GOT3 (cell line): ENCODE measurements at places on chromosomes 4 and X.

DNA sequence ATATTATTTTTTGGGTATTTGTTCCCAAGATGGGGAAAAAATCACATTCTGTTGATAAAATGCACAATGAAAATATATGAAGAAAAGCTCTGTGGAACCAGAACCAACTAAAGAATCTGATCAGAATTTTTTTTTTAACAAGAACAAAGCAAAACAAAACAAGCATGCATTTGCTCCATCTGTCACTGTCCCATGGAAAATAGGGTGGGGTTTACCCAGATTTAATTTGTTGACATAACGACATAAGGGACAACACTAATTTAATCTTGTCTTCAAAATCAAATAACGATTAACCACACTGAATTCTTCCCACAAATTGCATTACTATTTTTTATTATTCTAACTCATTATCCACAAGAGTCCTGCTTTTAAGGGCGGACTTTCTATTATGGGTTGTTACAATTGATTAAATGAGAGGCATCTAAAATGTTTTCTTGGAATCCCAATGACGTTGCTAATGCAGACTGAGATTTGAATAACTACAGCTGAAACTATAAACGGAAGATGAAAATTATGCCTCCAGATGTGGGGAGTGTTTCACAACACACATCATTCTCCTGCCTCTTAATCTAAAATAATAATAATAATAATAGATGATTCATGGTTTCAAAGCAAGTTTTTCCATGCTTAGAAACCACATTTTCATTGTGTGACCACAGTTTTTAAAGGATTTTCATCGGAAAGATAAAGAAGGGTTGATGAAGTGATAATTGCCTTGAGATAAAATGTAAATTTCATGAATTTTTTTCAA is 307.0 kb upstream of the CPEB2 start:
- no peak for DNase-seq

DNA sequence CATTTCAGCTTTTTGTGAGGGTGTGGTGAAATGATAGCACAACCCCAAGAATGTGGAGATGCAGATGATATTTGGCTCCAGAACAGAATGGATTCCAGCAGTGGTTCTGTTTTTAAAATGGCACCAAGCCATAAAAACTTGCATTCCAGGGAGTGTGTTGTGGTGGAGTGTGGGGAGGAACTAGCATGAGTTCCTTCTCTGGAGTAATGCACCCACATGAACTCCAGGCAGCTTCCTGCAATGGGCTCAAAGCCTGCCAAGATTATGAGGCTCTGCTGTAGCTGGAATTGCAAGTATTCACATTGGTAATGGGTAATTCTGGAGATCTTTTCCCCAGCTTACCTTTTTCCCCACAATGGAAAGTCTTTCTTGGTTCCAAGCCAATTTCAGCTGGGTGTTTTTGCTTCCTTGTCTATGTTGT is 161.4 kb downstream of the RAB28 start:
- no peak for DNase-seq

GRCh38 chr4:152594978-152595925 is 59.4 kb upstream of the FBXW7 start:
- DNase-seq, result no peak

GRCh38 chr4:4677556-4678522 is 136.0 kb upstream of the STX18 start:
- DNase-seq, result no peak

- no peak for DNase-seq
These were observed 546.1 kb downstream of the PPP4R3C start for GRCh38 chrX:26916991-26917390.

DNA sequence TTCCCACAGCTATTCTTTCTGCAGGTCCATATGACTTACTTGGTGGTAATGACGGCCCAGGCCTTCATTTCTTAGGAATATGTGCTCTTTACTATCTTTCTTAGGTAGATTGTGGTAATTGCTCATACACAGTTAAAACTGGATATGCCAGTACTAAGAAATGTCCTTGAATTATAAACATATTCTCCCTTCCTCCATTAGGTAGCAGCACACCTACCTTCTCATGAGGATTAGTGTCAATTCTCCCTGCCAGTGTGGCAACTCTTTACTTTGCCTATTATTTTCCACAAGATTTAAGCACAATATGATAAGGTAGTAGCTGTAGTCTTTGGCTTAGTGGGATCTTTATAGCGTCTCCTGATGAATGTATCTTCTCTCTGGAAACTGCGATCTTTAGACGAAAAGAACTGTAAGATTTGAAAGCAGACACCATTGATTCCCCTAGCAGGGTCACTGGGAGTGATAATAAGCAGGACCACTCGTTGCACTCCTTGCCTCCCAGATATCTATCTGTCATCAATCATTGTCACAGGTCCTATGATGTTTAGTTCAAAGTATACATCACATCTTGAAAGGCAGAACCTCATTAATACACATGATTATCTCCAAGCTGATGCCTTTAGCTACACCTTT is 1240.7 kb downstream of the C4orf33 start:
- no peak for DNase-seq

- DNase-seq, result no peak
These were observed 24.3 kb downstream of the LINC00632 start for GRCh38 chrX:140733766-140734342.

GRCh38 chrX:47746446-47746845 is 87.5 kb upstream of the UXT start:
- DNase-seq, result no peak

- no peak for DNase-seq
These were observed 172.4 kb downstream of the TLL1 start for GRCh38 chr4:166045457-166045856.

DNA sequence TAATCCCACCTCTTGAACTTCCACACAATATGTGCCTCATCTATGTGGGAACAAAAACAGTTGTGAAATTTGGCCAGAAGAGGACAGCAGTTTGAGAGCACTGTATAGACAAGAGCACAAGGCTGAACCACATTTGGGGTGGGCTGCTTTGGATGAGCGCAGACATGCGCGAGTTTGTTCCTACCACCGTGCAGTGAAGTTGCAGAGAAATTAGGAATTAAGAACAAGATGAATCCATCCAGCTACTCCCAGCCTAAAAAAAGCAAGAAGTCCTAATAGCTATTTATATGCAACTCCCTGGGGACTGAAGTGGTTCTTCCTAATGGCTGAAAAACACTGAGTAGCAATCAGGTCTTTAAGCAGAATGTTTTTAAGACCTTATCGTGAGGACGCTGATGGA is 1.0 kb downstream of the GAB3 start:
- no peak for DNase-seq

DNA sequence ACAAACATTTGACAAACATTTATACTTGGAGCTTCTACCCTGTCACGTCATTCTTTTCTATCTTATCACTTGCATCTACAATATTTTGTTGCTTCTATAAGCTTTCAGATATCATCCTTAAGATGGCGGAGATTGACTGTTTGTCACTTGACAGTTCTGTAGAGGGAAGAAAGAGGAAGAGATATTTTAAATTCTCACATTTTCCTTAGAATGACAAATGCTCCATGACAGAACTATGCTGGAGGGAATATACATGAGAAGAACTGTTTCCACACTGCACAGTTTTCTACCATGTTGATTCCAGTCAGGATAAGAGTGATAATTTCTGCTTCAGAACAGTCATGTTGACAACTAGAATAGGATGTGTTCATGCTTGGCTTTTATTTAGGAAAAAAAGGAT is 29.7 kb downstream of the FAM133A start:
- no peak for DNase-seq

GRCh38 chrX:120536061-120536460 is 24.7 kb downstream of the CUL4B start:
- DNase-seq, result no peak

DNA sequence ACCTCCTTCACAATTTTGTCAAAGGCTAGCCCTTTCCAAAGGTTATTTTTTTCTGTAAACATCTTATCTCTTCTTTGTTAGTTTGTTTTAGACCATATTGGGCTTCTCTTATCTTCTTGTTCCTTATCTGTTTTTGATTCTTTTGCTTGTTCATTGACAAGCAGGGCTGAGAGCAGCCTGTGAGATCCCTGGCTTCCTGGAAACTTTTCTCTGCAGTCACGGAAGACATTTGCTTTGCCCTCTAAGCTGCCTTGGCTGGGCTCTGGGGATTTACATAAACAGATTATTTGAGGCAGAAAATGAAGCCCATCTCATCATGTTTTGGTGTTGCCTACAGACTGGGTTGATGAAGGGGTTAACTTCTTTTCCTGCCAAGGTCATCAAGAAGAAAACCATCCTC is 157.4 kb upstream of the AMOT start:
- DNase-seq, result no peak

- DNase-seq, result peak; percentile 85
These were observed at the start of gene DDX3X for GRCh38 chrX:41333744-41334362. DDX3X (plus strand) TSS chrX:41334162; CDS start chrX:41334253, 91 bp downstream.

- DNase-seq, result no peak
These were observed 274.4 kb upstream of the RASGEF1B start for GRCh38 chr4:81746071-81746470.

- no peak for DNase-seq
These were observed 51.7 kb downstream of the ZFX start for GRCh38 chrX:24201216-24201615.

DNA sequence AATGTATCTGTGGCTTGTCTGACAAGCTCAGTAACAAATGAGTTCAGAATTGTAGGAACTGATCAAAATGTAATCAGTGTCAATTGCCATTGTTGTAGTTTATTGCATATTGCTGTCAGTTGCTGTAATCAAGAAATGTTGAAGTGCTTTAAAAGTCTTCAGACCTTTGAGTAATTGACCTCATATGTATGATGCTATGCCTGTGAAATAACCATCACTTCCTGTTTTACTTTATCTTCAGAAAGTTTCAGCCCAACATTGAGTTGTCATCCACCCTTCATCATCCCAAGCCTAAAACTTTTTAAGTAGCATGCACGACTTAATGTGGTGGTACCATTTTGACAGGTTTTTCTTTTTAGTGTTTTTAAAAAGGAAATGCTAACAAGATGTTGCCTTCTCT is 212.4 kb downstream of the ARHGAP10 start:
- no peak for DNase-seq

DNA sequence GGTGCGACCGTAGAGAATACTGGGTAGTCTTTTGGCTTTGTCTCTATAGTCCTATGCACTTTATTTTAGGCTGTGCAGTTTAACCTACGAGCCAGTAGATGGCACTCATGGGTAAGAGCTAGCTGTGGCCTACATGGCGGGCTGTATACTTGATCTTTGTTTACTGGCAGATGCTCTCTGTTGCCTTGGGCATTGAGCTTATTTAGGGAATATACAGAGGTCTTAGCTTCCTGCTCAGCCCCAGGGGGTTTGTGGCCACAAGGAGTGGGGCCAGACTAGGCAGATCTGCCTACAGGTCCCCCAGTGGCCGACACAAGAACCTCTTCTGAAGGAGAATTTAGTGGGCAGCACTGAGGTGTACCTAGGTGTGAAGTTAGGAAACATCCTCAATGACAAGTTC is 227.6 kb upstream of the HDX start:
- no peak for DNase-seq

DNA sequence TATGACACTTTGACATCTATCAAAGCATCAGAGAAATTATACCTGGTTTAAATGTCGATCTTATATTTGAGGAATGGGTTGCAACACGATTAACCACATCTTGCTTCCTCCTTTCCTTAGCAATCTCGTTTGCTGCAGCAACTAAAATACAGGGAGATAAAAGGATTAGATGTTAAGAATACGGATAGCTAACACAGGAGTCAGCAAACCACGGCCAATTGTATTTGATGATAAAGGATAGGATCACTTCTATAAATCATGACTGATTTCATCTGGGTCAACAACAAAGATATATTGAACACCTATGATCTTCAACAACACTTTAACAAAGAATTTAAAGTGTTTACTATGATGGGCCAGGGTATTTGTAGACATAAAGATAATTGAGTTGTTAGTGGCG is 5.0 kb downstream of the MAP7D3 start:
- DNase-seq, result no peak

DNA sequence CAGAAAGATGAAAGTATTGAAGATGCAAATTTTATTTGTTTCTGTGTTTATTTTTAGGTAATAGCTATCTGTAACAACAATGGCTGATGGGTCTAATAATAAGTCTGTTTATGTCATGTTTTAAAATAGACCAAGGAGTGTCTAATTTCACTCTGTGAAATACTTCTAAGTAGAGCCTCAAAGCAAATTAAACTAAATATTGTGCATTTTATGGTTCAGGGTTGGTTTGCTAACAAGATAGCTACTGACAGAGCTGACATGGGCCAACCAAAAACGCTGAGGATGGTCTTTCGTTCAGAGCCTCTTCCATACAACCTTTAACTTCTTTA is 437.6 kb upstream of the CTSO start:
- DNase-seq, result no peak

GRCh38 chrX:41276661-41277506 is 57.1 kb upstream of the DDX3X start:
- DNase-seq, result no peak

GRCh38 chr4:159495515-159496236 is 392.8 kb downstream of the RAPGEF2 start:
- no peak for DNase-seq

- DNase-seq, result no peak
These were observed 35.3 kb downstream of the ZBTB49 start for GRCh38 chr4:4325321-4325720.

DNA sequence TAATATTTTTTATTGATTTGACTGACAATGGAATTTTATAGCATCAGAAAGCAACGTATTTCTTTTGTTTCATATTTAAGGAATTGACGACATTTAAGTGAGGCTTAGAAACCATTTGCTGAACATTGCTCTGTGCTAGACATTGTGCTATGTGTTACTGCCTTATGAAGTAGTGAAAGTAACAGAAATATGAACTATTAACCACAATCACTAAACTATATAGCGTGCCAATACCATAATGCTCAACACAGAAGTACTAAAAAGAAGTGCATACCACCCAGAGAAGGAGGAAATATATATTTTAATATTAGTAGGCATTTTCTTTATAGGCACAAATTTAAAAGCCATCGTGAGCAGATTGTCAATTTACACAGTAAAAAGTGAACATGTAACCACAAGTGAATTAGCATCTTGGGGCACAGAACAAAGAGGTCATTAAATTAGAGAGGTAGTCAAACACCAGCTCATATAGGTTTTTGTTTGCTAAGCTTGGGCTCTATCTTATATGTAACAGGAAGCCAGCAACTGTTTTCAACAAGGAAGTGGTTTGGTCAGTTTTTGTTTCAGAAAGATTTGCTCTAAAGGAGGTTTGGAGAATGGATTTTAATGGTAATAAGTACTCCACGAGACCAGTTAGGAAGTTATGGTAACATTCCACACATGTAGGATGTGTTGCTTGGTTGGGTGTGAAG is 270.7 kb downstream of the GRXCR1 start:
- no peak for DNase-seq

DNA sequence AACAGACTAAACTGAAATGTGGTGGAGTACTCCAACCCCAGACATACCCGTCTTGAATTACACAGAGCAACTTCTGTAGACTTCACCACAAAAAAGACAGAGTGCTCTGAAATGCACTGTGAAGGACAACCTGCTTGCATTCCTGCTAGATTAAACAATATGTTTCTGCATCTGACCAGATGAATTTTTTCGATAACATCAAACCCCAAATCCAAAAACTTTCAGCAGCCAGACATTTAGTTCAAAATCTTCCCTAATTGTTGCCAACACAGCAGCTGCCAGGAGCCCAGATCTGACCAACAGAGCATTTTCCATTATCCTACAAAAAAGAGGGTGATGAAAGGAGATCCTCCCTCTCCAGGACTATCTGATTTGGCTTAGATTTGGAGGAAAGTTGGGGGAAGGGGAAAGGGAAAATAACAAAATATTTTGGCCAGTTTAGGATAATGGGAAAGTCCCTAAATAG is 356.5 kb downstream of the PDGFC start:
- DNase-seq, result no peak
